ENCODE measurements at places on chromosomes 6 and 20.

DNA sequence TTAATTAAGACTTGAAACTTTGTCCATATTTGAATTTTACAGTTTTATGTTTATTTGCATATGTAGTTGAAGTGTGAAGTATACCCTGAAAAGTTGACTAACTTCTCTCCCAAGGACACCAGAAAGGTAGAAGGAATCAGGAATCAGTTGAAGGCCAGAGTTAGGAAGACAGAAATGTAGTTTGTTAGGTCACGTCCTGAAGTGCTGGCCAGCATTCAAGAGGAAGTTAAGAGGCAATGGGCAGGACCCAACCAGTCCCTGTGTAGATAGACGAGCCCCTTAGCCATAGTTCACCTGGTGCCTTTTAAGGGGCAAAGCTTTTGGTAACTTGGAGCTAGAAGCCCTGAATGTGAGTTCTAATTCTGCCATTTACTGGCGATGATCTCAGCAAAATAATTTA, 250.4 kb upstream of the KCNQ5 start:
- DNase-seq: no peak

DNA sequence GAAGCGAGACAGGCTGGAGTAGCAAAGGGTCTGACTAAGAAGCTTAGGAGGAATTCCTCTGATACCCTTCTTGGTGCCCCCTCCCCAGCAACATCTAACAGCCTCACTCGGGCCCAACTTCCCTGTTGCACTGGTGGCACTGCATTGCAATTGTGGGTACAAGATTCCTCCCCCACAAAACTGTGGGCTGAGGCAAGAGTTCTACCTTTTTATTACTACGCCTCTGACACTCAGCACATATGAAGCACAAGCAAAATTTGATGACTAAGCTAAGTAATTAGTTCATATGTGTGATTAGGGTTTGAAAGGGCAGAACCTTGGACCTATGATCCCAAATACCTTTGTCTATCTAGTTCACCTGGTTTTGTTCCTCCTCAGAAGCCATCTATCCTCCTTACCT, 83.5 kb downstream of the ZHX3 start:
- DNase-seq: no peak

GRCh38 chr6:41039060-41039998, at the start of gene UNC5CL:
TSS of gene UNC5CL (minus strand) at chr6:41039221. CDS start at chr6:41035074, 4,147 bp downstream.
- DNase-seq: peak; percentile 72

DNA sequence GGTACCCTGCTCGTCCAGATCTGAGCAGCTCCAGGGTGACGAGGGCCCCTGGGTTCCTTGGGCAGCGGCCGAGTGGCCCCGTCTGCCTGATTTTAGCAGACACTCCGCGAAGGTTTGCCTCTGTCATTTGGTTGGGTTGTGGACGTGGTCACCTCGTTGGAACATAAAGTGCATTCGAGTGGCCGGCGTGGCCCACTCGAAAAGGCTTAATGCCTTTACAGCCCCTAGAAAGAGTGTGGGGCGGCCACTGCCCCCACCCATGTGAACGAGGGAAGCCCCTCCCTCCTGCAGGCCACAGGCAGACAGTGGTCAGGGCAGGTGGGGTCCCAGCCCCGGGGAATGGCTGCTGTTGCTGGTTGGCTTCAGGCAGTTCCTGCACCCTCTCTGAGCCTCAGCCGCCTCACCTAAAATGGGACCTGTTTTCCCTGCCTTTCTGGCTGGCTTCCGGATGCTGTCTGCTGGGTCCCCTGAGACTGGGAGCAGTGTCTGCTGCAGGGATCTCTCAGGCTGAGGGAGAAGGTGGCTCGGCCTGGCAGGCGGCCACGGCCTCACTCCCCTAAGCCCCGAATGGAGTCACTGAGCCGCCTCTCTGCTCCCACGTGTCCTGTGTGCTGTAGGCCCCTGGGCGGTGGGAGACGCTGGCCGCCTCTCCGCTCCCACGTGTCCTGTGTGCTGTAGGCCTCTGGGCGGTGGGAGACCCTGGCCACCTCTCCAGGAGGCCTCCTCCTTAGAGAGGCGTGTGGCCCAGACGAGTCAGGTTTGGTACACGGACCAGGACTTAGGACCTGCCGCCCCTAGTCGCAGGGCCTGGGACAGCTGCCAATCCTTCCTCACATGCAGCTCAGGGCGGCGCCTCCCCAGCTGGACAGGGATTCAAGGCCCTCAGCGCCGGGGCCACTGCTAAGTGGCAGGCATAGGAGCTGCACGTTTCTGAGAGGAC, 233.0 kb downstream of the ERMARD start:
- no peak for DNase-seq

GRCh38 chr6:159766906-159767305, 5.1 kb downstream of the ACAT2 start:
- DNase-seq: no peak

GRCh38 chr20:21712443-21713059, 7.1 kb downstream of the PAX1 start:
- DNase-seq: no peak

DNA sequence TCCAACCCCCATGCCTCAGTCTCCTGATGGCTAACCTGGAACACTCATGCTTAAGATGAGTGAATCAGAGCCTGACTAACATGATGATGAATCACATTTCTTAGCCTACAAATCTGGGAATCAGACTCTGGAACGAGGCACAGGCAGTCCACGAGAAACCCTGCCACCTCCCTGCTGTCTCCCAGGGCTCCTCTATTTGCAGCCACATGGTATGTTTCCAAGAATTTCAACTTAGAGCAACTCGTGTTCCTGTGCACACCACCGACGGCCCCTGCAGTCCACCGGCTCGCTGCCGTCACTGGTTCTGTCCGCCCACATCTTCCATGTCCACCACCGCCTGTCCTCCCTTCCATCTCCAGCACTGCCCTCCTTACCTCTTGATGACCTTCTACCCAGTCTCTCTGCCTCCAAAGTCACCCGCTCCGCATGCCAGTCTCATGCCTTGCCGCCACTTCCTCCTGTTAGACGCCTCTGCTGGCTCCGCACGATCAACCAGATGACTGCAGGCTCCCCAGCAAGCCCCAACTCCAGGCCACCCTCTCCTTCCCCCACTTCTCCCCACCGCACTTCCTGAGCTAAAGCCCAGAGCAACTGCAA, 87.6 kb downstream of the AGPAT4 start:
- DNase-seq: no peak

DNA sequence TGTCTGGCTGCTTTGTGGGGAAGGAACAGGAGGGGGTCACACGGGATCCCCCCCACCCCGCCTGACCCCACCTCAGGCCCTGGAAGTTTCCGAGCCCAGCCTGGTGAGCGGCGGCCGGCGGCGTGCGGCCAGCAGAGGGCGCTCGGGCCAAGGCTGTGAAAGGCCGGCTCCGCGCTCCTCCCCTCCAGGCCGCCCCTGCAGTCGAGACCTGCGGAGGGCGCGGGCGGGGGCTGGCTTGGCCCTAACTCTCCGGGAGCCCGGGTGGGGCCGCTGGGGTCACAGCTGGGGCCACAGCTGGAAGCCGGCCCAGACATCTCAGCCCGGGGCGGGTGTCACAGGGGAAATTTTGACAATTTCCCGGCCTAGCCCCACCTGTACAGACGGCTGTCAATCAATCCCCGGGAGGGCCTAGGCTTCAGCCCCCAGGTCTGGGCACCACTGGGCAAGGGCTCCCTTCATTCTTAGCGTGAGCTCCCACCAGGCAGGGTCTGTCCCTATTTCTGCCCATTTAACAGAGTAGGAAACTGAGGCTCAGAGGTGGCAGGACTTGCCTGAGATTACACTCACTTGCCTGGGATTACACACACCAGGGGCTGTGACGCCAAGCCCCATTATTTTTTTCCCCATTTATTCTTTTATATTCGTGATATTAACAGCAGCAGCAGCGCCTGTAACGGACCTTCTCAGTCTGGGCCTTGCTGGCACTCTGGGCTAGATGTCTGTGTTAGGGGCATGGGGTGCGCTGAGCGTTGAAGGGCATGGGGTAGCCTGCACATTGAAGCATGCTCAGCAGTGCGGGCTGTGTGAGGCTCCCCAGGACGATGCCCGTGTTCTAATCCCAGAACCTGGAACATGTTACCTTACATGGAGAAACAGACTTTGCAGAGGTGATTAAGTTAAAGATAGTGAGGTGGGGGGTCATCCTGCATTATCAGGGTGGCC, 23.0 kb downstream of the ZBP1 start:
- DNase-seq: peak; percentile 83

GRCh38 chr6:107534571-107535141, 44.7 kb downstream of the SOBP start:
- peak; percentile 32 for DNase-seq

DNA sequence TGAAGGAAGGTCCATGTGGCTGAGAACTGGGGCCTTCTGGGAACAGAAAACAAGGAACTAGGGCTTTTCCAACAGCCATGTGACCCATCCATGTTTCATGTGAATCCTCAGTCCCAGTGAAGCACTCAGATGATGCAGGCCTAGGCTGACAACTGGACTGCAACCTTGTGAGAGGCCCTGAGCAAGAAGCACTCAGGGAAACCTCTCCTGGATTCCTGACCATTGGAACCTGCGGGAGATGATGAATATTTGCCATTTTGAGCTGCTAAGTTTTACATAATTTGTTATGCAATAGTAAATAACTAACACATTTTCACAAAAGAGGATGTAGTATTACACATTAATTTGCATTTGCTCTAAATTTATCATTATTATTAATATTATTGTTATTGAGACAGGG, 38.4 kb upstream of the HLA-G start:
- no peak for DNase-seq

DNA sequence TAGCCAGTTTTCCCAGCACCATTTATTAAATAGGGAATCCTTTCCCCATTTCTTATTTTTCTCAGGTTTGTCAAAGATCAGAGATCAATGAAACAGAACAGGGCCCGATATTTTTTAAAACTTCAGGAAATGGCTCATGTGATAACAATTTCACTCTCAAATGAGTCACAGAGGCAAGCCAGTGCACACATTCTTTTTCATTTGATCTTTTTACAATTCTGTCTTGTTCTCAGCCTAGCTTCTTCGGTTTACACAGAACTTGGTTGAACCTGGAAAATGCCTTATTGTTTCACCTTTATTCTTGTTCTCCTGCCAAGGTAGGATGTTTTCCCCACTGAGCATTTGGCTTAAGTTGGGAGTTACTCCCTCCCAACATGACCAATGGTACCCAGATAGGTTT, 258.9 kb downstream of the COL12A1 start:
- no peak for DNase-seq

- peak; percentile 54 for DNase-seq
Observed at GRCh38 chr6:79468116-79468515, 69.1 kb downstream of the LCA5 start.

GRCh38 chr20:45899046-45899835, 8.1 kb downstream of the CTSA start:
- no peak for DNase-seq

DNA sequence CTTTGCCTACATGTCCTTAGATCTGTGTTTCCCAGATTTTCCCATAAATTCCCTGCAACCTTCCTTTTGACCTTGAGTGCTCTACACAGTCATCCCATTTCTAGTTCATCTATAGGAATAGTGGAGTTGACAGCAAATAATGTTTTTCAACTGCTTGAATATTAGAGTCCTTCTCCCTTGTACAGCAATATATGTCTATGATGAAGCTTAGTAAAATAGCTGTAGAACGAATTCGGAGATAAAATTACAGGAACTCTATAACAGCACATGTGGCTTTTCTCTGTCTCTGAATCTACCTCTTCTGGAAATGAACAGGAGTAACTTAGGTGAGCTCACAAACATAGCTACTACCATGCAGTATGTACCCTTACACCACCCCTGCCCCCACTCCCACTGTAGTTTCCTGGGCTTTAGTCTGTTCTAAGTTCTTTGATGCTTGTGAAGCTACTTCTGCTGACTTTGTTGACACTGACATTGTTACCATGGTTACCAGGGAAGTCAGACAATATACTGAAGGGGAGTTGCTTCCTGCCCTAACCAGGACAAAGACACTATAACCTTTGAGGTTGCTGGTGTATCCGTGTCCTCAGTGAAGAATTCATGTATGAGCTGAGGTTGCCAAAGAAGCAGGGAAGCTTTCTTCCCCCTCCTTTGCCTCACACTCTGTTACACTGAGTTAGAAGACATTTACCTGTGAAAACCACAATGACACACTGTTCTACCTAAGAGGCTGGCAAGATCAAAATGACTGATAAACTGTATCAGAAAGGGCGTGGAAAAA, 35.8 kb upstream of the SHLD1 start:
- no peak for DNase-seq

DNA sequence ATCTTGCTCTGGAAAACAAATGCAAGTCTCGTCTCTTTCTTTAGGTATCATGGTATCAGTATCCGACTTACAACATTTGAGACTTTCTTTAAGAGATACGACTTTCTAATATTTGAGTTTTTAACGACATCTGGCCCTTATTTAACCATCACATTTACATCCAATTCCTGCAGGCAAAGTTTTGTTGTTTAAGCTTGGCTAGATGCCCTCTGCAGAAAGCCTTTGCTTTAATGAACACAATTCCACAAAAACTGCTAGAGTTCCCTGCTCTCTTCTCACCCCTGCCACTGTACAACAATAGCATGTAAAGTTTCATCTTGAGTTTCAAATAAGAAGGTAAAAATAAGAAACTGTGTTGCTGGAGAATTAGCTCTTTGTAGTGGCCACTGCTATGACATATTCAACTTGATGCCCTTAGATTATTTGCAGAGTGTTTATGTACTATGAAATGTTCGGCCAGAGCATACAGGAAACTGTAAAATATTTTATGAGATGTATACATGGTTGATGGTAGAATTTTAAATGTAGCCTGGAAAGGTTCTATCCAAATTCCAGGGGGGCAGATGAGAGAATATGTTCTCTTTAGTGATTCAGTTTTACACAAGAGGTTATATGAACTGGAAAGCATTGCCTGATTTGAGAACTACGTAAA, 438.6 kb downstream of the CDC5L start:
- DNase-seq: no peak

DNA sequence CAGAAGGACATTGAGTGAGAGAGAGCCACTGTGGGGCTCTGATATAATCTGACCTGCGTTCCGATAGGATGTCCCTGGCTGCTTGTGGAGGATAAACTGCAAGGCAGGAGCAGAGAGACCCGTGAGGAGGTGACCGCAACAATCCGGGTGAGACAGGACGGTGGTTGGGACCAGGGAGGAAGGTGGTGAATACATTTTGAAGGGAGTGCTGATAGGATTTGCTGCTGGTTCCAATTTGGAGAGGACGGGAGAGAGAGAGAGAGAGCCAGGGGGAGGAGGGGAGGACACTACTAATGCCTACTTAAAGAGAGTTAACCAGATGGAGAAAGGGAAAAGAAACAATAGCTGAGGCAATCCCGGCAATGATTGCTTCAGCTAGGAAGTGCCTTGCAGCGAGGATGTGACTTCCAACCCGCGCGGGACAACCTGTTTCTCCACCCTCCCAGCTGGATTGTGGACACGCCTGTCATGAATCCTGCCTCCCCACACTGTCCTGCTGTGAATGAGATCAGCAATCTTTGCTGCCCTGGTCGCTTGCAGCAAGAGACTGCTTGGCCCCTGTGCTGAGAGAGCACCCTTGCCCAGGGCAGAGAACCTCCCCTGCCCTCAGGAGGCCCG, 199.0 kb upstream of the KCNG1 start:
- peak; percentile 81 for DNase-seq

- no peak for DNase-seq
Observed at GRCh38 chr20:63411898-63412631, 50.9 kb upstream of the CHRNA4 start.

Data from ELF-1 (cell line).